ENCODE measurements at places on chromosomes 11 and 22.
A peak's percentile ranks its signal among the peaks of the same experiment; 100 is the strongest.

DNA sequence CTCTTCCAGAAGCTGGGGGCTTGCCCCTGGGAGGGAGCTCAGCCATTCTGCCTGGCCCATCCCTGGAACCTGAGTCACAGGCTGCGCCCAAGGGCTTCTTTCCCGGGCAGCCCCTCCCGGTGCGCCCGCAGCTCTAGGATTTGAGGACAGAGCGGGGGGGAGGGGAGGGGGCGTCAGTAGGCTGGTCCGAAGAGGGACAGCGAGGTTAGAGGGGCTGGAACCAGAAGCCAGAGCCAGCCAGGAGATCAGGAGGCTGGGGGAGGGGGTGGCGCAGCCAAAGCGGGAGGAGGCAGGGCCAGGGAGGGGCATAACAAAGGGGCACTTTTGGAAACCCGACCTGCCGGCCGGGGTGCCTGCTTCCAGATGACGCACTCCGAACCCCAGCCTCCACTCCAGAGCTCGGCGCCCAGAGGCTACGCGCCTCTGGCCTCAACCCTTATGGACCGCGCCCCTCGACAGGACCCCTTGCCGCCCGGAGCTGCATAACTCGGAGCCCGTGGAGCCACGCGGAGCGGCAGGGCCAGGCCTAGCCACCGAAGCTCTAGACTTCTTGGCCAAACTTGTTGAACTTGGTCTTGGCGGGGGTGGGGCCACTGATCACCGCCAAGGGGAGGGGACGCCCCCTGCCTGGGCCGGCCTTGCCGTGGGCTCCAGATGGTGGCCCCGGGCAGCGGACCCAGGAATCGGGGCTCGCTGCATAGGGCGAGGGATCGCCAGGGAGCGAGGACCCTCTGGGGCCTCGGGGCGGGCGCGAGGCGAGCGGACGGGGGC is 744 bp downstream of the PACSIN3 start:
- DNase-seq: peak; percentile 40

DNA sequence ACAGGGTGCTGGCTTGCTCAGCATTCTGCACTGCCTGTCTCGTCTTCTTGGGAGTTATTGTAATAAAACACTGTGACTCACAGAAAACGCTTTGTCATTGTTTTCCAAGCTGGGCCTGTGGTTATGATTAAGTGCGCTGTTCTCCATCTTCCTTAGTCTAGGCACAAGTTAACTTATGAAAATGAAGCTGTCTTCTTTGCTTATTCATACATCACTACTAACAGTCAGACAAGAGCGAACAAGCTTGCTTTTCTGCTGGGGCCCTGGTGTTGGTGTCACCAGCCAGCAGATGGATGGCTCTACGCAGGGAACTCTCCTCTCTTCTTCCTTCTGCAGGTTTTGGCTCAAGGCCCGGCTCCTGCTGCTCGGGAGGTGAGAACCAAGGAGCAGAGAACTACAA is 380.1 kb upstream of the SYN3 start:
- DNase-seq: no peak

GRCh38 chr11:88353835-88354496 is 16.4 kb upstream of the CTSC start:
- no peak for DNase-seq

DNA sequence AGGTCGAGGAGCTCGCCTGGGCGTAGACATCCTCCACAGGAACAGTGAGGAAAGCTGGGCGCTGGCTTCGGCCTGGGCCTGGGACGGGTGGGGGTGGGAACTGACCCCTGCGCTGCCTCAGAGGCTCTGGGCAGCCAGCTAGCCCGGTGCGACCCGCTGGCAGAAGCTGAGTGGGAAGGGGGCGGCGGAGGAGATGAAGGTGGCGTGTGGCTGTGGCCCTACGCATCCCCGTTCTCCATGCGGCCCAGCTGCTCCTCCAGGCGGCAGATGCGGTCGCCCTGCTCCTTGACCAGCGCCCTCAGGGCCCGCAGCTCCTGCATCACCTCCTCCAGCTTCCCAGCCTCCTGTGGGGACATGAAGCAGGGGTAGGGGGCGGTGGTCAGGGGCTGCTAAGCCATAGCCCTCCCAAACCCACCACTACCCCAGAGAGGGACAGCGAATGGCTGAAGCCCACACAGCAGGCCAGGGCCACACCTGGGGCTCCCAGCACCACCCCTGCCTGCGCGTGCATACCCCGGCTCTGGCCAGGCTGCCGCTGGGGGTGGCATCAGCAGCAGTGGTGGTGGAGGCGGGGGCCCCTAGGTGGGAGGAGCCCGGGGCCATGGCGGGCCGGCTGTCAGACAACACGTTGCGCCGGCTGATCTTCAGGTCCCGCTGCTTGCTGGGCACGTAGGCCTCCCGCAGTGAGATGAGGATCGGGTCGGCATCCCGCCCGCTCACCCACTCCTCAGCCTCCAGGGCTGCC is 848 bp upstream of the PTPRCAP start:
- DNase-seq: no peak

- DNase-seq: no peak
Observed at GRCh38 chr11:127136438-127136837, 135.9 kb upstream of the KIRREL3 start.

DNA sequence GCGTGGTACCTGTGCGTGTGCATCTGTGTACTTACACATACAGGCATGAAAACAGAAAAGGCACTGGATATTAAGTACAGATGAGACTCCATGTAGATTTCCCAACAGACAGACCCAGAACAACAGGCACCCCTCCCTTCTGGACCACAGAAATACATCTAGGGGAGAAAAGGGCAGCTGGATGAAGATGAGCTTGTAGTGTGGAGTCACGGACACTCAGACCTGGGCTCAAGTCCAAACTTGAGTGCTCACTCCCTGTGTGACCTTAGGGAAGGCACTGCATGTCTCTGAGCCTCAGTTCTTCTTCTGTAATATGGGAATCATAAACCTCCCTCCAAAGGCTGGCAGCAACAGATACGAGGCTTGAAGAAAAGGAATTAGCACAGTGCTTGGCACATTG is 108.9 kb downstream of the GALNT18 start:
- no peak for DNase-seq

DNA sequence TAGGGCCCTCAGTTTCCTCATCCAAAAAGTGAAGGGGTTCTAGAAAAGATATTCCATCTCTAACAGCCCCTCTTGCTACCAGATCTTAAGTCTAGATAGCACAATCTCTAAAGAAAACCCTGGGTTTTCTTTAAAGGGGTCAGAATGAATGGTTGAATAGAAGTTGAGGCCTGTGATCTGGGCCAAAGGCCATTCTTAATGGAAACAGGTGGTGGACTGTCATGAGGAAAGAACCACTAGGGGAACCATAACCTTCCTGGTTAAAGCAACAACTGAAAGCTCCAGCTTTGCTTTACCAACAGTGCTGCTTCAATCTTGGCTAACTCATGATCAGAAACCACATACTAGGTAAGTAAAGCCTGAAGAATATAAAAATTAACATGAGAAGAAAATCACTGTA is 1.8 kb downstream of the CELF1 start:
- no peak for DNase-seq

DNA sequence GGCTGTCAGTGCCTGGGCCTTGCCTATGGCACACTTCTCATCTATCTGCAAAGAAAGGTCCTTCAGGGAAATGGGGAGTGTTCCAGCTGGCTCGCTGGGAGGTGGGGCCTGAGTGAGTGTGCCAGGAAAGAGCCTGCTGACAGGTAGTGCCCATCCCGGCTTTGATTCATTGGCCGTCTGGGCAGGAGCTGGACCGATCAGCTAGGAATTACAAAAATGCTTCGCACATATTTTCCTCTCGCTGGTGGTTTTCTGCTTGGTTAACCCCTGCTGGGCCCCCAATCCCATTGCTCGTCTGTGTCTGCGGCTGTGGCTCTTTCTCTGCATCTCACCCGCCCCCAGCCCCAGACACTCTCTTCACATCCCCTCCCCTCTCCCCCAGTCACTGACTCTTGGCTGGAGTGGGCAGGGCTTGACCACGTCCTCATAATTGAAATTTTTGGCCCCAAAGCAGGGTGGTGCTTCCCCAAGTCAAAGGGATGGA is 10.8 kb downstream of the LIF start:
- no peak for DNase-seq

DNA sequence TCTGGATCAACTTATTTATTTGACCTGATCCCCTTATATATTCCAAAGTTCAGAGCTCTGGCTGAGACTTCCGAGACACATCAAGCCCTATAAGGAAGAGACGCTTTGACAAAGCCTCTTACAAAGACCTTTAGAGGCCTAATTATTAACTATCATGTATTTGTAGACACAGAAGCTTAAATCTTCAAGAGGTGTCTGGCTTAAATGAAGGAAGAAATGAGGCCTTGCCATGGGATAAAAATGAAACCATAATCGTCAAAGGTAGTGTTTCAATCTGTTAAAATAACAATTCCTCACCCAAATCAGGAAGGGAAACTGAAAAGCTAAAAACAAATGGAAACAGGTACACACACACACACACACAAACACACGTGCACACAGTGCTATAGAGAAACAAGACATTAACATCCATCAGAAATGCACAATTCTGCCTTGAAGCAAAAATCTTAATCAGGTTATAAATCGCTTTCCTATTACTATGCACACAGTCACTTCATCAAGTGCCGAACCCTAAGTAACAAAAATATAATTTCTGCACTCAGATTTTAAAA is 50.2 kb downstream of the PITPNB start:
- DNase-seq: no peak

- peak; percentile 72 for DNase-seq
Observed at GRCh38 chr11:2929950-2930703, 907 bp upstream of the PHLDA2 start.

GRCh38 chr11:12216671-12217374 is 106.4 kb downstream of the MICAL2 start:
- no peak for DNase-seq

GRCh38 chr11:19646921-19647320 is 65.7 kb upstream of the NAV2 start:
- peak; percentile 22 for DNase-seq

DNA sequence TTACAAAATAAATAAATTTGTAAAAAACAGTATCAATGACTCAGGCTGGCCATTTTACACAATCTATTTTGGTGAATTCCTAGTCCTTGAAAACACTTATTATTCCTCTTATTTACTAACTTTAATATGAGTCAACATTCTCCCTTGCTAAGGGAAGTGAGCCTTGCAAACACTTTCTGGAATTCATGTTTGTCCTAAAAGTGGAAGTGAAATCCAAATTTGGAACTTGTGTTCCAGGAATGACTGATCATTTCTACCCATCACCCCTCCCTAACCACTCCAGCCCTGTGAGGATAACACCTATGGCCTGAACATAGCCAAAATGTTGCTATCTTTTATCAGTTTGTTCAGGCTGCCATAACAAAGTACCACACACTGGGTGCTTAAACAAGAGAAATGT is 83.1 kb downstream of the OR5AK2 start:
- no peak for DNase-seq

- no peak for DNase-seq
Observed at GRCh38 chr11:808427-809286, 1.1 kb upstream of the RPLP2 start.

- DNase-seq: no peak
Observed at GRCh38 chr11:130719220-130719915, 196.9 kb downstream of the SNX19 start.

DNA sequence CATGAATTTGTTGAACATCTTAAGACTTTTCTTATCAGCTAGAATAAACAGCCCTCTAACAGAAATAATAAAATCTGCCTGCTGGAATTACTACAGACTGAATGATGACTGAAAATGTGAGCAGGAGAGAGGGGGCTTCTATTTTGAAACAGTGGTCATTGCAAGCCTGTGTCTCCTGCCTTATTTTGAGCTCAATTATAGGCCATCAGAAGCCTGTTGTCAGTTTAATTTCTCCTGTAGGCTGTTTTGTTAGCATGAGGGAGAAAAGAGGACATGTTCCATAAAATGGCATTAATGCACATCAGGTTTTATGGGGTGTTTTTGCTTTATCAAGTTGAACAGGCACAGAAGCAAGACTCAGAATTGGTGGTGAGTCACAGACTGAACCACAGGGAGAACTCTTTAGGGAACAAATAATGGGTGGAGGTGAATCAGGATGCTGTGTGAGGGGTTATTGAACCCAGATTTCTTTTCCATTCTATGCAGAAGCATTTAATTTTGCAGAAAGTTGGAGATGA is 129.1 kb downstream of the PARVA start:
- peak; percentile 11 for DNase-seq

GRCh38 chr22:49530671-49531367 is 296.9 kb downstream of the BRD1 start:
- DNase-seq: no peak

DNA sequence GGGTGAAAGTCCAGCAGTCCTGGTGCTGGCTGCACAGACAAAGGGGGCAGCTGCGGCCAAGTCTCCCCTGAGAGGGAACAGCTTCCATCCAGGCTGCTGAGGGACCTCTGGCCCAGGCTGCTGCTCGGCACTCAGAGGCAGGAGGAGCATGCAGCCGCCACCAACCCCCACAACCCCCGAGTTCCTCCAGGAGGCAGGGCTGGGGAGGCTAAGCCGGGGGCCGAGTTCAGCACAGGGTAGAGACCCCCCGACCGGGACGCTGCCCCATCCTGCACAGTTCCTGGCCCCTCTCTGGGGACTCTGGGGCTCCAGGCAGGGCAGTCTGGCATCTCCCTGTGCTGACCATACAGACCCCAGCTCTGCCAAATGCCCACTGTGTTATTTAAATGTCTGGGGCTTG is 20.2 kb downstream of the IGSF9B start:
- DNase-seq: no peak

DNA sequence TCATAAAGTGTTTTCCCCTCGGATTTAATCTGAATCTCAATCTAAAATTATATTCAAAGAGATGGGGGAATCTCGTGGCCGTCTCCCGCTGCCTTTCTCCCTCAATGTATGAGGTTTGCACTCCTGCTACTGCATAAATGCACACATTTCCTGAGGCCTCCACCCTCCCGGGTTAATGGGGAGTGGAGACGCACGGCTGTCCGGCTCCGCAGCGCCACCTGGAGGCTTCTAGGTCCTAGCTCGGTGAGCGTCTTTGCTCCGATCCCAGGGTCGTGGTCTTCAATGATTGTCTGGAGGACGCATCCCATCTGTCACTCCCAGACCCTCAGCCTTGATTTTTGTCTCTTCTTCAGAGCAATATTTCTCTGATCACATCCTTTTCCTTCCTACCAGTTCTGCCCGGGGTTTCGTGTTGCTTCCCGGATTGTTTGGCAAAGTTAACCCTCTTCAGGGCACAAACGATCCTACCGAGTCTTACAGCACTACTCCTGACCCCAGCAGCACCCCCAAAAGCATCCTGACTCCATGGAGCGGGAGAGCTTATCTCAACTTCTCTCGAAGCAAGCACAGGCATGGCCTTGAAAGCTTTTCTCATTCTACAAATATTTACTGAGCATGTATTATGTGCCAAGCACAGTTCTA is at the start of gene LMO1:
Gene LMO1, minus strand, starts transcription at position 110 of the 642 bp plus-strand sequence. CDS start 516 bp downstream, outside the sequence.
- DNase-seq: peak; percentile 88

GRCh38 chr22:45083659-45084305 is 74.0 kb upstream of the PHF21B start:
- no peak for DNase-seq

- DNase-seq: no peak
Observed at GRCh38 chr11:95305705-95306104, 74.7 kb upstream of the SESN3 start.

- peak; percentile 80 for DNase-seq
Observed at GRCh38 chr22:24270556-24271385, at the start of gene SPECC1L. Gene SPECC1L (plus strand): TSS chr22:24270831. CDS start chr22:24302232, 31,401 bp downstream.

GRCh38 chr22:48721395-48721669 is 1106.3 kb downstream of the BRD1 start:
- no peak for DNase-seq

GRCh38 chr11:76625472-76626186 is 44.9 kb downstream of the LRRC32 start:
- no peak for DNase-seq

All from NCI-H1417 (cell line).